Panc1 (cell line): ENCODE measurements at places on chromosomes 2 and 18.

- DNase-seq = no peak
Observed at GRCh38 chr2:230176996-230177395, 42.8 kb downstream of the SP110 start.

DNA sequence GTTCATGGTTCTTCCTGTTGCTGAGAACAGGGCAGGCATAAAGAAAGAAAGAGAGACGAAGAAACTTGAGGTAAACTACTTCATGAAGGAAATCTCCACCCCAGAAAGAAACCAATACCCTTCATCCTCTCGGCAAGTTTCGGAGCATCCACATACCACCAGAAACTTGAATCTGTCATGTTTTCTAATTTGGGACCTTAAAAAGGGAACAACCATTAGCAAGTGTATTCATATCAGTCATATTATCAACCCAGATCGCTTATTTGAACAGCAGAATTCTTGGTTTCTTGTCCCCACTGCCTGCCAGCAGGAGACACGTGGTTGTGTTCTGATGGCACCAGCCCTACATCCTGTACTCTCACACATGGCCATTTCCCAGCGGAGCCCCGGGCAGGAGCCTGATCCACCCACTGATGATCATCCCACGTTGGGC, 53.2 kb upstream of the FZD7 start:
- DNase-seq = no peak

- no peak for DNase-seq
Observed at GRCh38 chr2:4265936-4266335, 562.6 kb downstream of the DCDC2C start.

DNA sequence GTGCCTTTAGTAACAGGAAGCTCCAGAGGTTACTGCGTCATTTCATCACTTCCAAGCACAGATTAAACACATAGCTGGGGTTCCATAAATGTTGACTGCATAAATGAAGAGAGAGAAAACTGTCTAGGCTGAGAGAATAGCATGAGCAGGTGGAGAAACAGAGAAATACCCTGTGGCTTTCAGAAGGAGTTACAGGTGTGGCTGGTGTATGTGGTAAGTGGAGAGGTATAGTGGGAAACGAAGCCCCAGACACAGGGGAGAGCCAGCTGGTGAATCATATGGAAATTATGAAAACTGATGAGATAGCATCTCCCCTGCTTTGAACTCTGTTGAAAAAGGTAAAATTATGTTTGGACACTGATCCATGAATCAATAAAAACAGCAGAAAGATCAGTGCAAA, 807.4 kb upstream of the POU3F3 start:
- DNase-seq = no peak

- no peak for DNase-seq
Observed at GRCh38 chr2:41865263-41865662, 182.6 kb upstream of the PKDCC start.

GRCh38 chr2:208031608-208032019, 6.3 kb upstream of the PLEKHM3 start:
- no peak for DNase-seq

DNA sequence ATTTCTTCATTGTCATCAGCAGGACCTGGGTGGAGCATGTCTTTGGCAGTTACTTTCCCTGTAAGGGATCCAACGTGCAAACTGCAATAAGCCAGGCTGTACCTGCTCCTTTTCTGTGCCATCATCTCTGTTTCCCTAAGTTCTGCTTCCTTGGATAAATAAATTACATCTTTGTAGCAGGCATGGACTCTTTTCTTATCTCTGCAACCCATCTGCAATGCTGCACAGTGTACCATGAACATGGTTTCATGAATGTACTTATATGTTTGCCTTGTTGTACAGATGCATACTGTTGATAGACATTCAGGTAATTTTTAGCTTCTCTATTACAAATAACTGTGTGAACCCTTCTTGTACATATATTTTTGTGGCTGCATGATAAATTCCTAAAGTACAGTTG, 616.7 kb upstream of the PIK3C3 start:
- DNase-seq = no peak

DNA sequence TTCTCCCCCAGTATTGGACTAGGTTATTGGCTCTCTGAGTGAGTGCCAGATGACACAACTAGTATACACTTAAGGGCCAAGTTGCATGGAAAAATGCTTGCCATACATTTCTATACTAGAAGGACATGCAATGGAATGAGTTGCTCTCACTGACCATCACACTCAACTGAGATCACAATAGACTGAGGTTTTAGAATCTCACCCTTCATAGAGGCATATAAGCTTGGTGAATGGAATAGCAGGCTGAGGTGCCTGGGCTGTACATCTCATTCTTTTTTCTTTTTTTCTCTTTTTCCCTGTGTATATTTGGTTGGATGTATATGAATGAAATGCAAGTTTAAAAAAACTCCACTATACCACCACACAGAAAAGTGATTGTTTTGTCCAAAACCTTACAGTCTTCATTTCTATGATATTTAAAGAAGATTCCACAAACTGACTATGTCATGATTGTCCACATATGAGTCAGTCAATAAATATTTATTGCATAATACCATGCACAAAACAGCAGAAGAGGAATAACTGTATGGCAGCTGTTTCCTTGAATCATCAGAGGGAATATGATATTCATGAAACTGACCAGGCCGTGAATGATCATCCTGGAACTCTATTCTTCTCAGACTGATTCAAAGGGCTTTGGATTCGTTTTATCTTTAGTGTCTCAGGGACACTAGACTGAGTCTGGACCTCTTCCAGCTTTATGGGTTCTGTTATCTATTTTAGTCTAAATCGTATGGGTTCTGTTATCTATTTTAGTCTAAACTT, 122.6 kb upstream of the STK17B start:
- DNase-seq = no peak

GRCh38 chr2:99629320-99629719, 139.5 kb upstream of the REV1 start:
- no peak for DNase-seq

GRCh38 chr2:45178359-45178758, 169.1 kb upstream of the SIX2 start:
- DNase-seq = no peak

DNA sequence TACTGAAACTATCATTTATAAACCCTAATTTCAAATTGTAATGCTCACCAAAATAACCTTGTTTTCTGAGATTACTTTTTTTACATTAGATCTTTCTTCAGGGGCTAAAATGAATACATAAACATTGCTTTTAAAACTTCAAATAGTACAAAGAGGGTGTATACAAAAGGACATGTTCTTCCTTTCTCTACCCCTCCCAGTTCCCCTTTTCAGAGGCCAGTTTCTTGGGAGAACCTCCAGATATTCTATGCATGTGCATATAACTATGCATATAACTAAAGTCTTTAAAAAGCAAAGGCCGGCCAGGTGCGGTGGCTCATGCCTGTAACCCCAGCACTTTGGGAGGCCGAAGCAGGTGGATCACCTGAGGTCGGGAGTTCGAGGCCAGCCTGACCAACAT, 10.6 kb upstream of the FAM117B start:
- no peak for DNase-seq

GRCh38 chr2:187612857-187613256, 58.6 kb upstream of the TFPI start:
- DNase-seq = no peak

DNA sequence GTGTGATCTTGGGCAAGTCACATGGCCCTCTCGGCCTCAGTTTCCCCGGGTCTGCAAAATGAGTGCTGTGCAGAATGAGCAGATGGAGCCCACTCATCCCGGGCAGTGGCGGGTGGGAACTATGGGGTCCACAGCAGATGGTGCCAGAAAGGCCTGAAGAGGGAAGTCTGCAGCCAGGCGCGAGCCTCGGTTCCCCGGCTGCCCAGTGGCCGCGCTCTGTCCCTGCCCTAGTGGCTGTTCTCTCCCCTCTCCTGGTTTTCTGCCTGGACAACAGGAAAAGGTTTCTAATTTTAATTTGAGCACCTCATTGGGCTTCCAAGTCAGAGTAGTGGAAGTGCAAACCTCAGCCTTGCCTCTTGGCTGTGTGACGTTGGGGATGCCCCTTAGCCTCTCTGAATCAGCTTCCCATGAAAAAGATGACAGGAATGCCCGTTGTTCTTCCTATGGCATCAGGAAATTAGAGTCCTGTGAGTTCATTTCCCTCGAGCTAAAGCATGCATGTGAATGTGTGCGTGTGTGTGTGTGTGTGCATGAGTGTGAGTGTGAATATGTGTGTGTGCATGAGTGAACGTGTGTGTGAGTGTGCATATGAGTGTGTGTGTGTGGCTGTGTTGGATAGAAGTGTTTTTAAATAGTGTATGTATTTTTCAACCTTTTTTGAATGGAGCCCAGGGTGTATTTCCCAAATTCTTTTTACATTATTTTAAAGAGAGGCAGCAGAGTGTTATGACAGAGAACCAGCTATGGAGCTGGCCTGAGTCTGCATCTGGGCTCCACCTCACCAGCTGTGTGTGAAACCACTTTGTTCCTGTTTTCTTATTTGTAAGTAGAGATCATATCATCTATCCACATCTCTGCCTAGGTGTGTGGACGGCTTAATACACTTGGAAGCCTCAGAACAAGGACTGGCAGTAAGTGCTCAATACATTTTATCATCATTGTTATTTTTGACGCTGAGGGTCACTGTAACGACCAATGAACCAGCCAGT, 41.3 kb downstream of the RRM2 start:
- no peak for DNase-seq

DNA sequence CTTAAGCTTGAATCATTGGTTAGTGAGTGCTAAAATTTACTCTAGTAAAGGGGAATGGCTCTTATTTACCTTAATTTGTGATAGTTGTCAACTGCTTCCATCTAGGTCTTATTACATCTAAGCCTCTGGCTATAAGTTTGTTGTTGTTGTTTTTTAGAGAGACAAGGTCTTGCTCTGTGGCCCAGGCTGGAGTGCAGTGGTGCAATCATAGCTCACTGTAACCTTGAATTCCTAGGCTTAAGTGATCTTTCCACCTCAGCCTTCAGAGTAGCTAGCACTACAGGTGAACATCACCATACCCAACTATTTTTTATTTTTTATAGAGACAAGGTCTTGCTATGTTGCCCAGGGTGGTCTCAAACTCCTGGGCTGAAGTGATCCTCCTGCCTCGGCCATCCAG, 6.6 kb downstream of the HADHA start:
- DNase-seq = no peak

DNA sequence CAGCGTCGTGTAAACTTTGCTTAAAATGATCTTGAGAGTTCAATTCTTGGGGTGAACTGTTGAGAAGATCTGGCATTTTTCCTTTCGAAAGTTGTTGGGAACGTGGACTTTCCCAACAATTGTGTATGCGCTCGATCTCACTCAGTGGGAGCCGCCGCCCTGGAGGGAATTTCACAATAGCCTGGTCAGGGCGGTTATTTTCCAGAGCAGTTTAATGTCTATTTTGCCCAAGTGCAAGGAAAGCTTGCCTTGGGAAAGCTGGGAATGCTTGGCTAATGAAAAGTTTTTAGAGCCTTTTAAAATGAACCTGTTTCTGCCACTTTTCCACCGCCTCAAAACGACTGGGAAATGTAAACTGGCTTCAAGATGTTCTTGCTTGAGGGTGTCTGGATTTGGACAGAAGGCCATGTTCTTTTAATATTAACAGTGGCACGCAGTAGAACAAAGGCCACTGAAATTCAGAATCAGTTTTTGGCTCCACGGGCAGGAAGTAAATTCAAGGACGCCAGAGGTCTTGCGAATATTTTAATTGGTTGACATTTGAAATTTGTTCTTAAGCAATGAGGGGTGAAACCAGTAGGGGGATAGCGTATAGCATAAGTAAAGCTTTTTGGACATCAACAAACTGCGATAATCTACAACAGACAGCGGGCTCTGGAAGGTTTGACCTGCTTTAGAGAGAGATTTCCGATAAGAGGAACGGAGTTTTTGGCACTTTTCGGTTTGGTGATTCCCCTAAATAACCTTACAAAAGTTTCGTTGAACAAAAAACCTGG, 1.2 kb downstream of the CFLAR start:
- DNase-seq = peak; percentile 69

DNA sequence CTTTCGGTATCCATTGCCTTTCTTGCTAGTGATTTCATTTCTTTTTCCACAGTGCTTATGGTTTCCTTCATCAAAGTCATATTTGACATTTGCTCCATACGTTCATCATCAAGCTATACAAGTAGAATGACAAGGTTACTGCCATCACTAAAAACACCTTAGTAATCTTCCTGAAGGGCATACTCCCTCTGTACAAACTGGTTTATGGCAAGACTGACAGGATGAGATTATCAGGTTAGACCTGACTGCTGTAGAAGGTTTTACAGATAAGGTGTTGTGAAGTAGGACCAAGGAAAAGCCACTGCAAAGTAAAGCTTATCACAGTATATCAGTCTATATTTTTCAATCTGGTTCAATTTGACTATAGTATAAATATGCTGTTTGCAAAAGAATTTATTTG, 37.5 kb upstream of the C2orf15 start:
- DNase-seq = no peak

DNA sequence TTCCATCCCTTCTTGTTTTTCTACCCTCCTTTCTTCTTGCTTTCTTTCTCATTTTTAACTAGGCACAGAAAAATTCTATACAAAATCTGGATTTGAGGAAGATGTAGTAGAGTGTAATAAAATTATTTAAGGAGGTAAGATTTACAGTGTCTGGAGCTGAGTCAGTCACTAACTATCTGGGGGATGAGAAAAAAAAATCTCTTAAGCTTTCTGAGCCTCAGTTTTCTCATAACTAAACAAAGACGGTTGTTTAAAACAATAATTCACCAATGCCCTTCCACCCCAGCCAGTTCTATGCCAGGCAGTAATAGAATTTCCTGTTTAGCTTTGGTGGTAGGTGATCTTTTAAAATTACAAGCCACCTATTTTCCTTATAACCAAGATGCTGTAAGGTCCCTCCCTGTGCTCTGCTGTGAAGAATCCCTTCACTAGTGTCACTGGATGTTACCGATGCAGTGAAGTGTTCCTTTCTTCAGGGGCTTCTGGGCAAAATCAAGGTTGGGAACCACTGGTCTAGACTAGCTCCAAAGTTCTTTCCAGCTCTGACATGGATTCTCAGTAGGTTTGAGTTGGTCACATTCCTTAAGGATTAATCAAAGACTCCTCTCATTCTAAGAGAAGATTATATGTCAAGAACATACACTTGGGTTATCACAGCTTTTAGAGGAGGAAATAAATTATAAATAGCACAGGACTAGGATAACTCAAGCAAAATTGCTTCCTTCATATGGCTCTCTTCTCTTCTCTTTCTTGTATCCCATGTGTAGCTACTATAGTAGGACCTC, 289.0 kb downstream of the CDH2 start:
- no peak for DNase-seq

DNA sequence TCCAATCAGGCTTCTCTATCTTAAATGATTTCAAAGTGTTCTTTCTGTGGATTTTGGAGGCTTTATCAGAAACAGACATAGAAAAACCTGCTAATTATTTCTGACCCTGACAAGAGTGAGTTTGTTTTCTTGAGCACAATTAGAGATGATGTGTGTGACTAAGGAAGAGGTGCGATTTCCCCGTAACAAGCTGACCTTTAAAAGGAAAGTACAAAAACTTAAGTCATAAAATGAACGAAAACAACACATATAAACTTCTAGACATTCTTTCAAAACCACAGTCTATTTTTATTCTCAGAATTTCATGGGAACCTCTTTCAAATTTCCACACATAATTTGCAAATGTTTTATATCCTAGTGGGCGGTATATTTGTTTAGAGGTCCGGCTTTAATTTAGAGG, 604.8 kb downstream of the CPS1 start:
- DNase-seq = no peak

GRCh38 chr2:9756692-9757250, 86.5 kb upstream of the TAF1B start:
- DNase-seq = no peak

- DNase-seq = no peak
Observed at GRCh38 chr18:53819174-53819573, 405.3 kb downstream of the MBD2 start.
